Prostate gland (tissue), 2 donors: ENCODE measurements at places on chromosomes 2 and 18. TPM values are rescaled to one million over a fixed set of nuclear protein-coding genes. Genes with fewer than 3 reads are reported as not detected.

DNA sequence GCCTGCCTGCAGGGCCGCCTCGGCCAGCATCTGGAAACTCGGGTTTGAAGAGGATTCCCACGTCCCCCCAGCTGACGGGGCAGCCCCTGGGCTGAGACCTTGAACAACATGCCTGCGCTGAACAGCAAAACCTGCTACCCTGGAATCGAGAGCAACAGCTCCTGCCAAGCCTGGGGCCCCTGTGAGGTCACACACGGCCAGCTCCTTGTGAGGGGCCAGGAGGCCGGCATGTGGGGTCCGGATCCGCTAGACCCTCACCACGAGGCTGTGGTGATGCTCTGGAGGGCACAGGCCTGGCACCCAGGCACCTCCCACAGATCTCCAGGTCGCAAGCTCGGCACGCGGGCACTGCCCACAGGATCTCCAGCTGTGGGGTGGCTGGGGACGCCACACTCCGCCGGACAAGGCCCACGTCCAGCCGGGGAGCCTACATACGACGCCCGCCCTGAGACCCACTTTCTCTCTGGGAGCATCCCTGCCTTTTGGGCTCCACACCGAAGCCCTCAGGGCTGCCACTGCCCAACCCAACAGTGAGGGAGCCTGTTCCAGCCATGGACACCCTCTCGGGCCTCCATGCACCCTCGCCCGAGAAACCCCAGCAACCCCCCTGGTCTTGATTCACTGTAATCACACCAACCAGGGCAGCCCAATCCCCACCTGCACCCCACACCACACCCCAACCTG, 34.1 kb downstream of the SLC66A2 start:
- no peaks in the 10 kb centered on the region for H3K4me1 ChIP-seq
- no peak overlapping the region for H3K4me3 ChIP-seq
- H3K36me3 ChIP-seq, result no peaks in the 10 kb centered on the region
- DNase-seq, result peak; percentile 3
- no peak overlapping the region for H3K27ac ChIP-seq

TUBB8B gene
- total RNA-seq, result 3.9 TPM

- no peaks in the 10 kb centered on the region for H3K4me1 ChIP-seq
- H3K27ac ChIP-seq, result no peak overlapping the region
- H3K27me3 ChIP-seq, result no peaks in the 10 kb centered on the region
- no peak overlapping the region for H3K4me3 ChIP-seq
- H3K36me3 ChIP-seq, result no peaks in the 10 kb centered on the region
Observed at GRCh38 chr2:65329525-65329924, 101.9 kb downstream of the ACTR2 start.

MBP gene
- 43.5 TPM for total RNA-seq

GRCh38 chr2:163157891-163158496, 319.4 kb upstream of the KCNH7 start:
- H3K4me3 ChIP-seq, result no peak overlapping the region
- DNase-seq, result no peak
- no peaks in the 10 kb centered on the region for H3K27me3 ChIP-seq
- no peaks in the 10 kb centered on the region for H3K4me1 ChIP-seq
- H3K36me3 ChIP-seq, result no peaks in the 10 kb centered on the region

GRCh38 chr2:139156730-139157129, 376.5 kb upstream of the NXPH2 start:
- no peak overlapping the region for H3K4me3 ChIP-seq
- DNase-seq, result no peak
- H3K27ac ChIP-seq, result no peak overlapping the region

DNA sequence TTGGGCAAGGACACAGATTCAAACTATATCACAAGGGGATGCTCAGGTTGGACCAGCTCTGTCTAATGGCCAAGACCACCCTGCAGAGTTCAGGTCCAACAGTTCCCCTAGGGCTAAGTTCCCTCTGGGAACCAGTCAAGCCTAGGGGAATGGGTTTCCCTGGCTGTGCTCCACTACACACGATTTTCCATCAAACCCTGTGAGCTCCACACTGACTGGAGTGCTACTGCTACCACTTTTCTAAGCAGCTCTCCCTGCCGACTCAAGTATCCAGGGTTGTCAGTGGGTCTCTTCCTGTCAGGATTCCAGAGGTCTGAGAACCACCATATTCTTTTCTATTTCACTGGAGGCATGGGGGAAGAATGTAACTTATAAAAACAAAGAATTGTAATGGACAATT, 280.4 kb upstream of the COL3A1 start:
- H3K27ac ChIP-seq, result no peak overlapping the region
- no peaks in the 10 kb centered on the region for H3K36me3 ChIP-seq
- no peaks in the 10 kb centered on the region for H3K4me1 ChIP-seq
- no peak overlapping the region for H3K4me3 ChIP-seq

DNA sequence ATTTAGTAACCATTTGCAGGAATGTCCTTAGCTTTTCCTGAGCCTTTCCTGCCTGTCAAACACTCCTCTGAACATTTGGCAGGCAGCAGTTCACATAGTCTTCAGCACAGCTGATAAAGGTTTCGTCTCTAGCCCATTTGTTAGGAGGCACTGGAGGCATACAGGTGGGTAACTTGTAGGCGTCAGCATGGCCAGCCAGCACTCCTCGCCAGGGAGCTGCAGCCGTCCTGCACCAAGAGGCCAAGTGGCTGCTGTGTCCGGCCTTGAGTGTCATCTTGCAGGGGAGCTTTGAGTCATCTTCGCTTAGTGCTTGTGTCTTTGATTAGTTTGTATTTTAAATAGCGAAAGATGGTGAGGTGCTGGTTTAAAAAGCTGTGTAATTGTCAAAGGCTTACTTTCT, 120.3 kb upstream of the NFATC1 start:
- no peaks in the 10 kb centered on the region for H3K27me3 ChIP-seq
- no peak overlapping the region for H3K4me3 ChIP-seq
- no peak for DNase-seq
- H3K36me3 ChIP-seq, result peaks cover 6% of the 10 kb centered on the region

GRCh38 chr2:108607706-108608301, 73.5 kb downstream of the LIMS1 start:
- no peaks in the 10 kb centered on the region for H3K27me3 ChIP-seq
- H3K27ac ChIP-seq, result no peak overlapping the region
- DNase-seq, result peak; percentile 36
- H3K4me3 ChIP-seq, result no peak overlapping the region

CRACDL gene
- 4.1 TPM for total RNA-seq

GRCh38 chr2:1837022-1837421, 92.7 kb upstream of the PXDN start:
- no peaks in the 10 kb centered on the region for H3K36me3 ChIP-seq
- no peaks in the 10 kb centered on the region for H3K4me1 ChIP-seq
- DNase-seq, result no peak
- H3K27ac ChIP-seq, result no peak overlapping the region

GRCh38 chr2:176656776-176657140, 387.5 kb downstream of the MTX2 start:
- peaks cover 7% of the 10 kb centered on the region for H3K27me3 ChIP-seq
- no peaks in the 10 kb centered on the region for H3K4me1 ChIP-seq
- DNase-seq, result no peak
- no peak overlapping the region for H3K27ac ChIP-seq

GRCh38 chr2:207066791-207067460, 98.8 kb downstream of the KLF7 start:
- no peak overlapping the region for H3K4me3 ChIP-seq
- H3K36me3 ChIP-seq, result no peaks in the 10 kb centered on the region
- H3K4me1 ChIP-seq, result no peaks in the 10 kb centered on the region
- no peak for DNase-seq
- no peak overlapping the region for H3K27ac ChIP-seq

CAPN13 gene
- 2.0 TPM for total RNA-seq

GRCh38 chr2:7648221-7648795, 731.1 kb downstream of the RNF144A start:
- no peak for DNase-seq
- H3K27ac ChIP-seq, result no peak overlapping the region
- no peaks in the 10 kb centered on the region for H3K27me3 ChIP-seq
- no peak overlapping the region for H3K4me3 ChIP-seq
- H3K36me3 ChIP-seq, result no peaks in the 10 kb centered on the region

GRCh38 chr2:203908797-203909185, 27.8 kb upstream of the ICOS start:
- no peaks in the 10 kb centered on the region for H3K4me1 ChIP-seq
- no peak for DNase-seq
- no peaks in the 10 kb centered on the region for H3K36me3 ChIP-seq
- H3K4me3 ChIP-seq, result no peak overlapping the region
- no peak overlapping the region for H3K27ac ChIP-seq
- no peaks in the 10 kb centered on the region for H3K27me3 ChIP-seq

DNA sequence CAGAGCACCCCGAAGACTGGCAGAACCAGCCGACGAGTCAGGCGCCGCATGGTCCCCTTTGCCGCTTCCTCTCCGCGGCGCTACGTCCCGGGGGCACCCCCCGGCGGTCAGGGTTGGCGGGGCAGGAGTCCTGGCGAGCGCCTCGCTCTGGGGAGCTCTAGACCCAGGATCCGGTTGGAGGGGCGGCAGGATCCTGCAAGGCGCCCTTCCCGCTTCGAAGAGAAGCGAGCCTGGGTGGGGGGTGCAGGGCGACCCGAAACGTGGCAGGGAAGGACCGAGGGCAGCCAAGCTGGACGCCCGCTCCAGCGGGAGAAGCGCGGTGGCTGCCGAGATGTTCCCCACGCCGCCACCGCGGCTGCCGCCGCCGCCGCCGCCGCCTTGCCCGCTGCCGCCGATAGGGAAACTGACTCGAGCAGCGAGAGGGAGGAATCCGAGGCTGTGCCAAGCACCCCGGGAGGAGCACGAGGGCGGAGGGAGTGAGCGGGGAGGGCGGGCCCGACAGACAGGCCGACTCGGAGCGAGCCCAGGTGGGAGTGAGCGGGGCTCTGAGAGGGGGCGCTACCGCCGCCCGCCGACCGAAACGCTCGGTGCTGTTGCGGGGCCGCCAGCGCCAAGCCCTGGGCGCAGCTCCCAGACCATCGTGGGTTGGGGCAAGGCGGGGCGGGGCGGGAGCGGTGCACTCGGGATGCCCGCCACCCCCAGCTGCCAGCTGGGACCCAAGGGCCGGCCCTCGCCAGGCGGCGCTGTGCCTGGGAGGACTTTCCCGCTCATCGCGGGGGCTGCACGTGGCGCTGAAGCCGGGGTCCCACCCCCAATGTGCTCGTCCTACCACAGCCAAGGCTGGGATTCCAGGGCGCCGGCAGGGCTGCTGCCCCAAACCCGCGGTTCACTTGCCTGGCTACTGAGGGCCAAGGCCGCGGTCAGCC, at the start of gene GALNT14:
Gene GALNT14 (minus strand): TSS at position 404 of the 926 bp plus-strand sequence. CDS start 354 bp downstream, at position 50.
- DNase-seq, result peak; percentile 44
- peaks cover 8% of the 10 kb centered on the region for H3K4me1 ChIP-seq
- peak within 1 kb of the TSS; percentile 11 for H3K27ac ChIP-seq
- peaks cover 2% of the 10 kb centered on the region for H3K27me3 ChIP-seq
- H3K36me3 ChIP-seq, result no peaks in the 10 kb centered on the region
- H3K4me3 ChIP-seq, result peak within 1 kb of the TSS; percentile 29

GRCh38 chr2:175640655-175641054, 361.4 kb downstream of the LNPK start:
- DNase-seq, result no peak
- no peak overlapping the region for H3K4me3 ChIP-seq
- H3K36me3 ChIP-seq, result no peaks in the 10 kb centered on the region
- H3K4me1 ChIP-seq, result no peaks in the 10 kb centered on the region
- H3K27me3 ChIP-seq, result no peaks in the 10 kb centered on the region

TMEM169 gene
- total RNA-seq, result 0.80 TPM

UNC80 gene
- total RNA-seq, result 8.6 TPM

DNA sequence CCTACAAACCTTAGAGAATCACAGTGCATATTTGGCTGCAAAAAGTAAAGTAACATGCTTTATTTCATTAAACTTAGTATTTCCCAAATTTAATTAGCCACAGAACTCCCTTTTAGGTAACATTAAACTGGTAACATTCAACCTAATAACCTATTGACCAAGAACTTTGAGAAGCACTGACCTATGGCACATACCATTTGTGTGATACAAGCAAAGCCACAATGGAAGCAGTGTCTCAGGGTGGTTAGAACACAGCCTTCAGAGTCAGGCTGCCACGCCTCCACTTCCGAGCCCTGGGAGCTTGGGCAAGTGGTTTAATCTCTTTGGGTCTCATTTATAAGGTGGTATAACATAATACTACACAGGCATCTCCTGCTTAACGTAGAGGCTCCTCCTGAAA, 301.4 kb downstream of the PDE11A start:
- H3K27me3 ChIP-seq, result no peaks in the 10 kb centered on the region
- H3K4me3 ChIP-seq, result no peak overlapping the region
- H3K27ac ChIP-seq, result no peak overlapping the region
- no peak for DNase-seq

SAG gene
- not detected for total RNA-seq

DNA sequence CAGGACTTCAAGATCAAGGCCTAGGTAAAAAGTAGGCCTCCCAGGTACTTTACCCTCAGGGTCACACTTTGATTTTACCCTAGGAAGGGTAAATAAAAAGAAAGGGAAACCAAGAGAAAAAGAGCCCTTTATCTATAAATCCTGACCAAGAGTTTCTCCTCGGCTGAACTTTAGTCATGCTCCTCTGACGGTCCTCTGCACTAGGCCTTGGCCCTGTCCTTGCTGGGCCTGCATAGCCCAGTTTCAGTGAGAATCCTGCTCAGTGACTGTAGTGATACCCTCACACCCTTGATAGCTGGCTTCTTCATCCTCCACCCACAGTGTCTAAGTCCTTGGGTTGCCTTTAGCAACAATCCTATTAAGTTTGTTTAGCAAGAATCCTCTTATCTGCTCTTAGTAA, 20.5 kb upstream of the ITSN2 start:
- H3K36me3 ChIP-seq, result no peaks in the 10 kb centered on the region
- DNase-seq, result no peak
- no peaks in the 10 kb centered on the region for H3K27me3 ChIP-seq
- H3K27ac ChIP-seq, result no peak overlapping the region

ACKR3 gene
- total RNA-seq, result 19.2 TPM

DNA sequence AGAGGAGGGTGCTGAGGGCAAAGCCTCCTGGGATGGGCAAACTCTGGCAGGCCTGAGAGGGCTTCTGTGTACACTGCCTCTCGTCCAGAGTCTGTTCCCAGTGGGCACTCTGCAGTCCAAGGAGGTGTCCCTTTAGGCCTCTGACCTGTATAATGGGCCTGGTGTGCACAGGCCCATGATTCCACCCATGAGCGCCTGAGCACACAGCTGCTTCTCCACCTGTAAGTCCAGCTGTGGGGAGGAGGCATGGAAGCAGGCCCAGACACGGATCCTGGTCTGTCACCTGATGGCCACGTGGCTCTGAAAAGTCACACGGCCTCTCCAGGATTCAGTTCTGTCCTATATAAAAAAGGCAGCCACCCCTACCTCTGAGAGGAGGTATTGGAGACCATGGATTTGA, 57.0 kb downstream of the PARD6G start:
- H3K36me3 ChIP-seq, result no peaks in the 10 kb centered on the region
- H3K27me3 ChIP-seq, result no peaks in the 10 kb centered on the region
- no peak overlapping the region for H3K27ac ChIP-seq
- no peak for DNase-seq
